ENCODE measurements at places on chromosomes 11 and 22.

DNA sequence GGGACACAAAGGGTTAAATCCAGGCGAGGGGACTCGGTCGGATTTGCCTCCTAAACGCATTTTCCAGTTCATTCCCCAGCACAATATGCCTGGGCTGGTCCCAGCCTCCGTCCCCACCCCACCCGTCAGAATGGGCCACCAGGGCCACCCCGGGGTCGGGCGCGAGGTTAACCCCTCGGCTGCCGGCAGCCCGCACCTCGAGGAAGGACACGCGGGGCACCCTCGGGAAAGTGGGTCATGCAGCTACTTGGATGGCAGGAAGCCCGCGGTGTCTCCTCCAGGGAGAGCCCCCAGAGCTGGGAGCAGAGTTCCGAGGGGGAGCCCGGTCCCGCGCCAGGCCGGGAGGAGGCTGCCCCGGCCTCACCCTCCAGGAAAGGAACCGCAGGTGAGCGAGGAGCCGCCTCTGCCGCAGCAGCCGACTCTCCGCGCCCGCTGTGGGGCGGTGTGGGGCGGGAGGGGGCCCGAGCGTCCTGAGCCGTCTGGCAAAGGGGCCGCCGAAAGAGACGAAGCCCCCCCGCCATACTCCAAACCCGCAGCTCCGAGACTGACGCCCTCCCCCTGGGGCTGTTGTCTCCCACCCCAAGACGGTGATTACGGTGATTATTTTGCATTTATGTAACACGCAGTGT, 1.4 kb downstream of the NECTIN1 start:
- no peak for DNase-seq

- DNase-seq = no peak
These were observed 140.8 kb downstream of the CCDC81 start for GRCh38 chr11:86515297-86516094.

DNA sequence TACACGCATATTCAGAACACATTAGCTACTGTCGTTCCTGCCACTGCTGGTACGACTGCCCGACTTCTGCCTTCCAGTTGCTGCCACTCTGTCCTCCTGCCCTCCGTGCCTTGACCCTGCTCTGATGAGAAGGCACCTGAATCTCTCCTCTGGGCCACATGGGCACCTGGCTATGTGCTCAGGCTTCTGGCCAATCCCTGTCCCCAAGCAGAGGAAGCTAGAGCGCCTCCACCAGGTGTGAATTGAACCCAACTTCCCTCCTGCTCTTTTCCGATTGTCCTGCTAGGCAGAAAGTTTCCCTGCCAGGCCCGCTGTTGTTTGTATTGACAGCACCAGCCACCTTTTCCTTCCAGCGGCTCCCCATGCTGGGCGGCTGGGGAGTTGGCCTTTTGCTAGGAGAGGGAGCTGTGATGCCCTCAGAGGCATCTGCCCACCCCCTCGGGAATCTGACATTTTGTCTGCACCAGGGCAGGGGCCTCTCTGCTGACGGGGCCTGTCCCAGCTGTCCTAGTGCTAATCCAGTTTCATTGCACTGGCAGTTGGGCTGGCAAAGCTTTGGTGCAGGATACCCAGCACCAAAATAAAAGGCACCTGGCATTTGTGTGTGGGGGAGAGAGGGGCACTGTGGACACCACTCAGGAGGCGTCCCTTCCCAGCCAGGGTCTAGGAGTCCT, 118.0 kb downstream of the GRIK4 start:
- DNase-seq = no peak

DNA sequence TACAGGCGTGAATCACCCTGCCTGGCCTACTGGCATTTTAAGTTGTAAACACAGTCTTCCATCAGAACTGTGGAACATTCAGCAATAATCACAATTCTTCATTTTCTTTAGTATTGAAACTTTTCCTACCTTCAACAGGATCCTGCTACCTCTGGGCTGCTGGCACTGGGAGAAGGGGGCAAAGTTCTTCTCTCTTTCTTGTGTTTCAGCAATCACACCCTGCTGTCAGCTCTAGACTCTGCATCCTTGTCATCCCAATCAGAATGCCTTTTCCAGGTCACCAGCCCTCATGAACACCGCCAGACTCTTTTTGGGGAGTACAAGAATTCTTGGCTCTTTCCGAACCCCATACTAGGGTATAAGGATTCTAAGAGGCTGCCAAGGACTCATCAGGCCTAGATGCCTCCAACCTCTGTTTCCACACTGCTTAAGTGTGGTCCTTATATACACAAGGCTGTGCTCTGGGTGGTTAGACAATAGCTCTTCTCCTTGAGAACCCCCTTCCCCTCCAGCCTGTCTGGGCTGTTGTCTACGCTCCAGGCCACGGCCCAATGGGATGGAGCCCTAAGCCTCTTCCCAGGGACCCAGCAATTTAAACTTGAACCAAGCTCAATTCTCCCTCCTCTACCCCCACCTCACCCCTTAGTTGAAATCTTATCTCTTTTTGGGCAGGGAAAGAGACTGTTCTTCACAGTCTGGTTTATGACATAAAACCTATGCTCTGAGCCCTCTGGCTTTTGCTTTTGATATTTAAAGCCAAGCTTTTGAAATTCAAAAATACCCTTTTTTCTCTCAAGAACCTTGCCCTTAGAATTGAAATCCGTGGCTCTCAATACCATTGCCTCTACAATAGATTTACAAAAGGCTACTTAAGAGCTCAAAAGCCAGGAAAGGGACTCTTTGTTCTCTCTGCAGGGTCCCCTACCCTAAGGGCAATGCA, 327.4 kb downstream of the BUD13 start:
- no peak for DNase-seq

DNA sequence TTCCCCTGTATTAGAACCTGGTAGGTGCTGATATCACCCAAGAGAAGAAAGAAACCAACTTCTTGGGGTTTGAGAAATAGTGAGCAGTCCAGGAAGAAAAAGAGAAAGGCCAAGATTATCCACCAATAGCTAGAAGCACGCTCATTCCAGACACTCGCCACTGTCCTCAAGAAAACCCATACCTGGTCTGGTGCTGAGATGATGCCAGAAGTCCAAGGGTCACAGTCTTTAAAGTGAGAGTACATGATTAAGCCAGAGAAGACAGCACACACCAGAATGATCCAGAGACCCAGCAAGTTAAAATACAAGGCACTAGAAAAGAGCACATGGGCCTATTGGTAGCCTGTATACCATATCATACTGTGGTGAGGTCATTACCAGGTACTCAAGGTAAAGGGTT, 23.6 kb downstream of the SLC5A12 start:
- DNase-seq = no peak

DNA sequence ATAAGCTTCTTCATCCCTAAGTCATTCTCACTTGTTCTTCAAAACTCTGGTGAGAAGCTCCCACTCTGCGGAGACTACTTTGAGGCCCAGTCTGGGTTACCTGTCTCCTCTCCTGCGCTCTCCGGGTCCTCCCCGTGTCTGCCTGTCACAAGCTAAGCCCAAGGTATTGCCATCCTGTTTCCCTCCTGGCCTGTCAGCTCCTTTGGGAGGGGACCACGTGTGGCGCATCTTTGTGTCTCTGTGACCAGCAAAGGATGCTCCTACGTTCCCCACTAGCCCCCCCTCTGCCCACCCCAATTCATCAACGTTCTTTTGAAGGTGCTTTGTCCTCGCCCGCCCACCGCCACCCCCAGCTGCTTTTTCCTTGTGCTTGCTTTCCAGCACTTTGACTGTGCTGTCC, 31.8 kb upstream of the FBLN1 start:
- no peak for DNase-seq

- DNase-seq = no peak
These were observed 66.5 kb upstream of the AMPD3 start for GRCh38 chr11:10388574-10388973.

- DNase-seq = peak; percentile 80
These were observed 62.1 kb downstream of the THAP12 start for GRCh38 chr11:76318744-76319384.

- DNase-seq = no peak
These were observed 39.2 kb downstream of the KMT5B start for GRCh38 chr11:68173926-68174325.

DNA sequence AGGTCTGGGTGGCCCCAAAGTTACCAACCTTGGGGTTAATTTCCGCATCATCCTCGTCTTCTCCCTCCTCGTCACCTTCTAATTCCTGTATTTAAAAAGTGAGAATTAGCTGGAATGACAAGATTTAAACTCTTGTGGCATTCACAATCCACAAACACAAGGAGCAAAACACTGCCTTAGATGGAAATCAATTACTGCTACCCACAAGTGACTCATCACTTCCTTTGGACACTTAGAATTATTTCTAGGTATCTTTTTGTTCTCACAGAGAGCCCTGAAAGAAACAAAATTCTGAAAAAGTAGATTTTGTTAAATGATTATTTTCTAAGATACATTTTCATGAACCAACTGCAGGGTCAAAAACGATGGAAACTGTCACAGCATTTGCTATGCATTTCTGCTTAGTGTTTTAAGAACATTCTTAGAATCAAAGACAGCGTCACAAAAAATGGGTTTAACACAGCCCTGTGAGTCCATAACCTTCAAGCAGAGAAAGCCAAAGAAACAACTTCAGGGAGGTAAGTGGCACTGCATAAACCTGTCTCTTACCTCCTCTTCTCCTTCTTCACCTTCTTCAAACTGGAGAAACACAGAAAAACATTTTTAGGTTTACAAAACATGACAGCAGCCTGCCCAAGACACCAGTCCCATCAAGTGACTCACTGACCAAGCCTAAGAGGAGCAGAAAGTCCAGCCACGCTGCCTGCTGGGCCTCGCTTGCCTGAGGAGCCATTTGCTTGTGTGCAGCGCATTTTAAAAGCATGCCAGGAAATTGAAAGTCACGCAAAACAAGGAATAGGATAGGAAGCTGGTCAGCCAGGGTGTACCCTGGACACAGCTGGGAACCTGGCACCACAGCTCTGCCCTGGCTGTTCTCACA, 22.3 kb upstream of the PHLDA2 start:
- no peak for DNase-seq

DNA sequence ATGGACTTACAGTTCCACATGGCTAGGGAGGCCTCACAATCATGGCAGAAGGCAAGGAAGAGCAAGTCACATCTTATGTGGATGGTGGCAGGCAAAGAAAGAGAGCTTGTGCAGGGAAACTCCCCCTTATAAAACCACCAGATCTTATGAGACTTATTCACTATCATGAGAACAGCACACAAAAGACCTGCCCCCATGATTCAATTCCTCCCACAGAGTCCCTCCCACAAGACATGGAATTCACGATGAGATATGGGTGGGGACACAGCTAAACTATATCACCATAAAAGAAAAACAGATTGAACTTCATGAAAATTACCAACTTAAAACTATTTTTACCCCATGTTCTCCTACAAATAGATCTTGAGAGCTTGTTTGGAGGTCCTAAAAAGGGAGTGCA, 19.6 kb downstream of the ENTHD1 start:
- DNase-seq = no peak

DNA sequence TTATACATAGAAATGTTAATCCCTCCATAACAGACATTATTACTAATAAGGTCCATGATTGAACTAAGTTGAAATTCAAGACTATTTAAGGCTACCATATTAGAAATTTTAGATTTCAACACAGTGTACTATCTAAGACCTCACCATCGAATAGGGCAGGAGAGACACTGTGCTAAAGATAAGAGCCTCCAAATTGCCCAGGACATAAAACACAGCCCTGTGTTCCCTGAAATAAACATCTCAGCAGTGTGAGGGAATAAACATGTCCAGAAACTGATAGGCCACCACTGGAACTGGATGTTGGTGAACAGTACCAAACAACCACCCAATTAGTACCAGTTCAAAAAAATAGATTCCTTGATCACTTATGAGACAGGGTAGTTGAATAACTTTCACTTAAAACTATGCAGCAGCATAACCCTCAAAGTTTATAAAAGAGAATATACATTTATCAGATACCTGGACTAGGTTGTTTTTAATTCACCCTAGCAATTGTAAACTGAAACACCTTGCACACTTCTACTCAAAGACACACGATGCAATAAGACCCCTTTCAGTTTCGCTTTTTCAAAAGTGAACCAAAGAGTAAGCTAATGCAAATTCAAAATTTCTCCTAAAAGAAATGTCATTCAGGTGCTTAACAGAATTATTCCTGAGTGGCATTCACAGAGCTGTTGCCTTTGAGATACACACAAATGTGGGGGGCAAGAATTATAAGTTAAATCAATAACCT, 34.3 kb downstream of the USP28 start:
- no peak for DNase-seq

DNA sequence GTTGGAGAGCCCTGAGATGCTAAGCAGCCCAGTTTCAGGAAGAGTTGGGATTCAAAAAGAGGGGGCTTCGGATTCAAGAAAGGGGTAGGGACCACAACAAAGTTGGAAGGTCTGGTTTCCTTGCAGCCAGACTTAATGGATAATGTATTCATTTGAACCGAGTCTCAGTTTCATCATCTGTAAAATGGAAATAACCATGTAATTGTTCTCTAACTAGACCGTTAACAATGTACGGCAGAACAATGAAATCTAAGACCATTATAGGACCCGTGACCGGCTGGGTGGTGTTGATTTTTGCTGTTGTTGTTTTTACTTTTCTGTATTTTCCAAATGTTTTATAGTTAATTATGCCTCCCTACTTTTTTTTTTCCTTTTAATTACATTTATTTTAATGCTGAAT, 6.4 kb upstream of the MRPL48 start:
- DNase-seq = no peak

- DNase-seq = no peak
These were observed 734 bp downstream of the SNU13 start for GRCh38 chr22:41687901-41688364.

DNA sequence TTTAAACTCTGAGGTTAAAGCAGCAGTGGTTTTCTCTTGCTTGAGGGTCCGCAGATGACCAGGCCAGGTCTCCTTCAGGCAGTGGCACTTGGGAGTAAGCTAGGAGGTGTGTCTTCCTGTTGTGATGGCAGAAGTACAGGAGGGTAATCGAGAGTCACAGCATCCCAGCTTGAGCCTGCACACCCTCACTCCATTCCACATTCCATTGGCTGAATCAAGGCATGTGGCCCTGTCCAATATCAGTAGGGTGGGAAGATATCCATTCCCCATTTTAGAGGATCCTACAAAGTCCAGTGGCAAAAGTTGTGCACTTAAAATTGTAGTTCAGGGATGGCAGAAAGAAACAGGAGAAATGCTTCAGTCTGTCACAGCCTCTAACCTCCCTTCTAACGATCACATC, 23.3 kb downstream of the OSBP2 start:
- DNase-seq = no peak

DNA sequence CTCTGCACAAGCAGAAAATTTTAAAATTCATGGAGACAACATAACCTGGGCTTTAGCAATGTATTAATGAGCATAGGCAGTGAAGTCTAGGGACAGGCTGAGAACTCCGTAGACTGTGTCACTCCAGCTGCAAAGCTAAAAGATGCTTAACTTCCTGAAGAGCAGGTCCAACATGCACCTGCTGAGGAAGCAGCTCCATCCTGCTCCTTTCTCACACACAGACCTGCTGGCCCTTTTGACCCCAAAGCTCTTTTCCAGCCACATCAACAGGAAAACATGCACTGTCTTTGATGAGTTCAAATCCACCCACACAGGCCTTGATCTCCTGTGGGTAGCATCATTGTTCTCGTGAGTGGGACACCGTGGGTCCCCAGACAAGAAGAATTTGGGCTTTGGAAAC, 36.0 kb downstream of the SYN3 start:
- DNase-seq = no peak

GRCh38 chr11:73833067-73833466, 43.6 kb downstream of the COA4 start:
- no peak for DNase-seq

- DNase-seq = no peak
These were observed 12.5 kb downstream of the RAC2 start for GRCh38 chr22:37231406-37232139.

Measured in stimulated activated CD8-positive, alpha-beta memory T cell treated with anti-CD3 and anti-CD28 coated beads, Interleukin-7, amount 100 ng/mL, for 1 hour (primary cell).